Hippocampal formation (tissue), 2 donors: ENCODE measurements at places on chromosomes 4 and X.

GRCh38 chrX:154123241-154124219 lies 20.5 kb upstream of the OPN1LW start:
- no peak for DNase-seq

GRCh38 chr4:112119353-112119783 lies 25.9 kb upstream of the FAM241A start:
- no peak for DNase-seq

GRCh38 chrX:127570276-127570675 lies 481.9 kb downstream of the ACTRT1 start:
- DNase-seq, result no peak

GRCh38 chr4:123869286-123870215 lies 473.0 kb downstream of the SPRY1 start:
- no peak for DNase-seq

- no peak for DNase-seq
Observed at GRCh38 chr4:147825451-147826287, 93.8 kb downstream of the ARHGAP10 start.

DNA sequence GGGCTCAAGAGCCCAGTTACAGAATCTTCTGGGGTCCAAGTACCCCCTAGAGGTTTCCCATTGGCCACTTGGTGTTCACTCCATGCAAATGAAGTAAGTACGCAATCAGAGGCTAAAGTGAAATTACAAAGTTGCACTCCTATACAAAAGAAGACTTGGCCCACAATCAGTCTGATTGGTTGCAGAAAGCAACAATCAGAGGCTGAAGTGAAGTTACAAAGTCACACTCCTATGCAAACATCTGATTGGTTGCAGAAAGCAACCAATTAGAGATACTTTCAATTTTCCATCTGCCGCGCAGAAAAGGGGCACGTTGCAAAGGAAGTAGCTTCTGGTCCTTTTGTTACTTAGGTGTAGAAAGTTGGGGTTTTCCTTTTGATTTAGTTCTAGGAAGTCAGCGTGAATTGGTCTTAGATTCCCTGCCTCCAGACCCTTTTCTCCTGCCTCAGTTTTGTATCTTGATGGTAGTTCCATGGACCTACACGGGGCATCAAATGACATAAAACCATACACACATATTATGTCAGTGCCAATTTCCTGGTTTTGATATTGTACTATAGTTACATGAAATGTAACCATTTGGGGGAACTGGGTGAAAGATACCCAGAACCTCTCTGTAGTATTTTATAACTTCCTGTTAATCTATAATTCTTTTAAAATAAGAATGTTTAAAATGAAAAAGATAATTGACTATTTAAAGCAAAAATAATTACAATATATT lies 12.4 kb upstream of the PIN4 start:
- no peak for DNase-seq

DNA sequence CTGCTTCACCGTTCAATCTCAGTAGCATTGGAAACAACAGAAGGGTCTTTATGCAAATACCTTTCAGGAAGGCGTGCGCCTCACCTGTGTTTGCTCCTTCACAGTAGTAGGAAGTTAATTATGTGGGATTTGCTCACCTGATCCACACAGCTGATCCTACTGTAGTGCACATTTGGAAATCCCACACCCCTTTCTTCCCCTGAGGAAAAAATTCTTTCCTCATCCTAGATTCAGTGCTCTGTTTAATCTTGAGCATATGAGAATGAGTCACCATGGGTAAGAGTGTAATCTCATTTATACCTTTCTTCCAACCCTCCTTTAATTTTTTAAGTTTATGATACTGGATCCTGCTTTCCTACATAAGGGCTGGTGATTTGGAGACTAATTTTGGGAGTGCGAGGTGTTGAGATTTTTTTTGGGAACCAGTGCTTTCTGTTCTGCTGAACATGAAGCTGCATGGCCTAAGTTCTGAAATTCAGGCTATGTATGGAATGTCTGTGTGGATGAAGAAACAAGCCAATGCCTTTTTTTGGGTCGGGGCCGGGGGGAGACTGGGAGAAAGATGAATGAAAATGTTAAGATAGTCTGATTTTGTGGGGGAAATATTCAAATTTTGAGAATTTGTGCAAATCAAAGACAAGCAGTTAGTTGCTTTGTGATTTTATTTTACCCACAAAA lies 19.0 kb downstream of the GAB1 start:
- DNase-seq, result no peak

- no peak for DNase-seq
Observed at GRCh38 chr4:153547520-153547919, 81.4 kb downstream of the TMEM131L start.

DNA sequence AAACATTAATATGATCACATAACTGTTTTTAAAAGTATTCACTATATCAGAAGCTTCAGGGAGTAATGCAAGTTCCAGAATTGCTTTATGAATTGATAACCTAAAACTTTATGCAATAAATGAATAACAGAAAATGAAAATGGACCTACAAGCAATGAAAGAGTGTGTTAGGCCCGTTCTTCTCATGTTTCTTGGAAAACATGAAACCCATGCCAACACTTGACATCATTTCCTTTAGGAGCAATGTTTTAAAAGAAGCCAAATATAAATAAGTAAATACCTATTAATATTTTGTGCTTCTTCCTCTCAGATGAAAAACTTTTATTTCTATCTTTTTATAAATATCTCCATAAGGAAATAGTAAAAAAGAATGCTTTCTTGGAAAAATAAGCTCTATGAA lies 123.0 kb upstream of the GALNT7 start:
- no peak for DNase-seq

DNA sequence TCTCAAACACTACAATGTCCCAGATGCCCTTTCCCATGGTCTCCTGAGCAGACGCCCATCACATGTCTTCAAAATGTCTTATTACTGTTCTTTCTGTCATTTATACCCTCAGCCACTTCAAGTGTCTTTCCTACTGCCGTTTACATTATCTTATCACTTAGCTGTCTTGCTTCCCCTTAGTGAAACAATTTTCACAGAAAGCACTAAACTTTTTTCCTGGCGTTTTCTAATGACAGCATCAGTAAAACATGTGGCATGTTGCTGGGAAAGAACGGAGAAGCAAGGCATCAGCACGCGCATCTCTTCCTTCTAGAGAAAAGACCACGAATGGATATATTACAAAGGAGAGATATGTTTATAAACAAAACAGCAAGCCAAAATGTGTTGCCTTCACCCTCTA lies 189.7 kb upstream of the SLIT2 start:
- DNase-seq, result no peak

DNA sequence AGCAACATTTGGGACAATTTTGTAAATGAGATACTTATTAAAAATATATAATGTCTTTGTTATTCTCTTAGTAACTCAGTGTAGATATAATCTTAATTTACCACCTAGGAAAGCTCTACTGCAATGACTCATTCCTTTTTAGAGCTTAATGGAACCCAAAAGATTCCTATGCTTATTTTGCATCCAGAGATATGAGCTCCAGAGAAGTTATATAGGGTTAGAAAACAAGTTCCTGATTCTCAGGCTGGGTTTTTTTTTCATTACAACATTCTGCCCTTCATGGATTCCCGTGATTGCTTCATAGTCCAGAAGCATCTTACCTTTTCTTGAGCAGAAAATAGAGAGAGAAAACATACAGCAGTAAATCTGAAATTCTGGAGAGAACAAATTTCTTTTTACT lies 57.9 kb upstream of the CXCL8 start:
- no peak for DNase-seq

DNA sequence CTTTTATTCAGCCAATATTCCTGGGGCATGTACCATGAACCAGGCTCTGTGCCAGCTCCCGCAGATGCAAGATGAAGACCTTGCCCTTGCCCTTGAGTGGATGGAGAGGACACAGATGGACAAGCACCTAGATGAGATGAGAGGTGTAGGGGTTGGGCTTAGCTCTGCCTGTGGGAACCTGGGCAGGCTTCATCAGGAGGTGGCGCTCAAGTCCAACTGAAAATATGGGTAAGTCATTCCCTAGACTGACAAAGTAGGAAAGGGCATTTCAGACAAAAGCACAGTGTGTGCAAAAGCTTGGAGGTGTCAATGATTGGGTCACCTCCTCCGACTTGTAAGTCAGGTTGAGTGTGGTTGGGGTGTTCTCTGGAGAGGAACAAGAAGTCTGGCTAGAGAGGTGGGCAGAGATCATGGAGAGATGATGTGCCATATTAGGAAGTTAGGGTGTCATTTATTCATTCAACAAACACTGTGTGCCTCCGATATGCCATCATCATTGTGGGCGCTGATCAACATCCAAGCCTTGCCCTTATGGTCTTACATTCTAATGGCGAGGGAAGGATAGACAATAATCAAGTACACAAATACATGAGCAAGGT lies 64.6 kb downstream of the ANAPC4 start:
- DNase-seq, result peak; percentile 15

DNA sequence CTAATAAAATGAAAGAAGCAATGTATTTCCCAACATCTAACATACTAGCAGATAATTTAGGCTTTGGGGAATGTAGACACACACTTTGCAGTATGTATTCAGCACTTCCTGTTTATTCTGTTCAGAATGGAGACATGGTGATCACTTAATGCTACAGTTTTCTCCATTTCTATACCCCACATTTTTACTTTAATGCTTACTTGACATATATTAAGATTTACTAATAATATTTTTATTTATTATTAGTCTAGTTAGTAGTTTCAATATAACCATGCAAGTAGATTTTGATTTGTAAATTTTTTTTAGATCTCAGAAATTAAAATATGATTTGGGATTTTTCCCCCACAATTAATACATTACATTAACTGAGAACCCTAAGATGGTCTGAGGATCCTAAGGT lies 98.4 kb downstream of the PRSS12 start:
- no peak for DNase-seq

GRCh38 chrX:153488231-153488914 lies 6.4 kb upstream of the BGN start:
- no peak for DNase-seq

GRCh38 chr4:125091101-125091500 lies 223.7 kb upstream of the FAT4 start:
- no peak for DNase-seq

GRCh38 chr4:11397819-11398610 lies 30.7 kb downstream of the HS3ST1 start:
- DNase-seq, result no peak

GRCh38 chrX:15410430-15410829 lies 26.2 kb upstream of the VEGFD start:
- DNase-seq, result no peak

GRCh38 chr4:31918891-31919290 lies 1198.7 kb downstream of the PCDH7 start:
- DNase-seq, result no peak

GRCh38 chr4:79688691-79689090 lies 280.7 kb upstream of the GK2 start:
- no peak for DNase-seq

DNA sequence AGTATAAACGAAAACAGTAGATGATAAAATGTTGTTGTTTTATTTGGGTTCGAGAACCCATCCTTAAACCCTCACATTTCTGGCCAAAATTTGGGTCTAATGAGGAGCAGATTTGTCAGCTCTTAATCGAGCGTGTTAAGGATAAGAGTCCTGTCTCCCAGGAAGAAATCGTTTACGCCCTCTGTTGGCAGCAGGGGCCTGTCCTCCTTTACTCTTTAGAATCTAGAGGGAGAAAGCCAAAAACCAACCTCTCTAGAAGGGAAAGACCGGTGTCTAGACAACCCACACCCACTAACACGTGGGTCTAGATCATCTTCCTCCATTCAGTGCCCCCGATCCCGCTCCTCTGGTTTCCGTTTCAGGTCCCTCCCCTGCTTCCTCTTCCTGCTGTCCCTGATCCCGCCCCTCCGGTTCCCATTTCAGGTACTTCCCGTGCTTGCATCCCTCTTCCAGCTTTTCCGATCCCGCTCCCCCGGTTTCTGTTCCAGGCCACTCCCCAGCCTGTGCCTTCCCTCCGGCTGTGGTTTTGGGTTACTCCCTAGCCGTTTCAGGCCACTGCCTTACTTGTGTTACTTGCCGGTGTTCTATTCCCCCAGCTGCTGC lies 339.1 kb downstream of the PAPSS1 start:
- no peak for DNase-seq

DNA sequence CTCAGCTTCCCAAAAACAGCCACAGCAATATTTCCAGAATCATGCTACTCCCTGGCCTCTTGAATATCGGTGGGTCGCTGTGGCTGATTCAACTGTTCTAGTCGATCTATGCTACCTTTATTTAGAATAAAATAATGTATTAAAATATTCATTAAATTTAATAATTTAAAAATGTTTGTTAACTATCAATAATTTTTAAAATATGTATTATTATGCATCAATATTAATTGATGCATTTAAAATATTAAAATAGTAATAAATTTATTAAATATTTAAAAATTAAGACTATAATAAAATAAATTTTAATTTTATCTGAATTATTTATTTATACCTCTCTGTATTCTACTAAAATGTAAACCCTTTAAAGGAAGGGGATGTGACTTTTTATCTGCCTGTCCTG lies 19.0 kb downstream of the ARSD start:
- DNase-seq, result no peak

DNA sequence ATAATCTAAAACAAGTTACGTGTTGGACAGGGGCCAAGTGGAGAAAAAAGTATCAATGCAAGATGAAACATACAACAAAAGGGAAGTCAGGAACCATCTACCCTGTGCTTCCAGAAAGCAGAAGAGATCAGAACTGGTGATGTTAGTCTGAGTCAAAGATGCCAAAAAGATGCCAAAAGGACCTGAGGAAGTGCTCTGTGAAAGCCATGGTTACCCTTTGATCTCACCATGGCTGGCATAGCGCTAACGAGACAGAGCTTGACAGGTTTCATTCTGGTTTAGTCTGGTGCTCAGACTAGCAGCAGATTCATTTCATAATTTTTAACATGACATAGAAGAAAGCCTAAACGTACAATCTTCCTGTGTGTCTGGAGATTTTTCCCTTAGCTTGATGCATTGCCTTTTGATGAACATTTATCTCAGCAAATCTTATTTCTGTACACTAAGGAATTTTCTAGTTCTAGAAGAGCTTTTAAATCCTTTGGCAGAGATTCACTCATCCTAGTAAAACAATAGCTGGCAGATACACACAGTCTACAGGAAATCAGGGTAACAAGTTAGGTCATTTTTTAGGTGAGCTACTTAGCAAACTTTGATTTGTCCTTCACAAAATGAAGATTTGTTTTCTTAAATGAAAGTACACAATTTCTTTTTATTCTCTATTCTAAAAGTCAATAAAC lies 87.7 kb downstream of the COL25A1 start:
- DNase-seq, result no peak

GRCh38 chr4:111666826-111667360 lies 478.4 kb upstream of the FAM241A start:
- no peak for DNase-seq
